ENCODE measurements at places on chromosomes 12 and 14.

GRCh38 chr14:66137081-66137480 lies 349.1 kb upstream of the CCDC196 start:
- no peak for DNase-seq

- no peak for DNase-seq
Observed at GRCh38 chr12:42627151-42627550, 37.6 kb upstream of the PRICKLE1 start.

GRCh38 chr12:47351526-47351925 lies 271.8 kb upstream of the AMIGO2 start:
- DNase-seq: no peak

GRCh38 chr14:94451826-94452225 lies 774 bp downstream of the SERPINA11 start:
- DNase-seq: no peak

DNA sequence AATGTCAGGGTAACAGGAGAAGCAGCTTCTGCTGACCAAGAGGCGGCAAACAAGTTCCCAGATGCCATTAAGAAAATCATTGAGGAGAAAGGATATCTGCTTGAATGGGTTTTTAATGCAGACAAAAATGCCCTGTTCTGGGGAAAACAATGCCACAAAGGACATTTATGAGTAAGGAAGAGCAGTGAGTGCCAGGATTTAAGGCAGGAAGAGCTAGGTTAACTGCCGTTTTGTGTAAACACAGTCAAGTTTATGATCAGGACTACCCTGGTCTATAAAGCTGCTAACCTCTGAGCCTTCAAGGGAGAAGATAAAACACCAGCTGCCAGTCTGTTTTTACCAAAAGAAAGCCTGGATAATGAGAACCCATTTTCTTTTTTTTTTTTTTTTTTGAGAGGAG lies 8.5 kb downstream of the MAPKAPK5 start:
- DNase-seq: no peak

GRCh38 chr12:101115326-101115725 lies 94.7 kb downstream of the SLC5A8 start:
- no peak for DNase-seq

GRCh38 chr12:58249610-58250009 lies 308.2 kb downstream of the ATP23 start:
- no peak for DNase-seq

DNA sequence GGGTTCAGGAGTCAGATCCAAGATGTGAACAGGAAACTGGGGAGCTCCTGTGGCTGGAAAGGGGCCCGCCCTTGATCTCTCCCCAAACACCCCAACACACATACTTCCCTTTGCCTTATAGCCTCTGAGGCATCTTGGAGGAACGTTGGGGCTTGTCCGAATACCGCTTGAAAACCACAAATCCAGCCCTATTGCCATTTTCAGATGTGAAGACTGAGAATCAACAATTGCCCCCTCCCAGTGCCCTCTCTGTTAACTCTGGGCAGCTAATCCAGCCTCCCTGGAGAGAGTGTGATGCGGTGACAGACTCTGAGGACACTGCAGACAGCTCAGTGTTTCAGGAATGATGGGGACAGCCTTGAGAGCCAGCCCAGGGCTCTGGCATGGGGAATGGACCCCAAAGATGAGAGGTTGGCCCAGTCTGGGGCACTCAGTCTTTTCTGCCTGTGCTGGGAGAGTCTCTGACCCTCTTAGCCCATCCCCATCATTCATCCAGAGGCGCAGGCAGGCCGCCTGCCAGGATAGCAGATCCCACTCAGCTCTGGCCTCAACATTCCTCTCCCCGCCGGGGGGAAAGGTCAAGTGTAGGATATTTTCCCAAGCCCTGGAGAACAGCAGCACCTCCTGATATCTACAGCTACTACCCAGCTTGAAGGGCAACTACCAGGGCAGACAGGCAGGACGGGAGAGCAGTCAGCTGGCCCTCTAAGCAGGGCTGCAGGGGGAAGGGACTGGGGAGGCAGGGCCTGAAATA lies 24.6 kb upstream of the LTBP2 start:
- peak; percentile 62 for DNase-seq

DNA sequence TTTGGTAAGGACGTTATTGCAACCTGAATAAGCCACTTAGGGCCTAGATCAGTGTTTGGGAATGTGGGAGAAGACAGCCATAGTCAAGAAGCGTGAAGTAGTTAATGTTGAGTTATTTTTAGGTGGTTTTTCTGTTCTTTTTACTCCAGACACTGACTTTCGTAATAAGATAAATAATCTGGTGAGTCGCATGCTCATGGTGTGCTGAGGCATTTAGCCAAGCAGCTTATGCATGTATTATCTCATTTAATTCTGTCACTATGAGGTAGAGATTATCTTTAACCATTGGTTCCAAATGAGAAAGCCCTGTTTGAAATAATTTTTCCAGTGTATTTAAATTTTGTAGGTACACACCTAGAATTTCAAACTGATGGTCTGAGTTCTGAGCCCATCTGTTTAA lies 67.3 kb downstream of the RCOR1 start:
- DNase-seq: peak; percentile 76

GRCh38 chr12:116495260-116495659 lies 63.9 kb upstream of the MAP1LC3B2 start:
- DNase-seq: peak; percentile 86

- no peak for DNase-seq
Observed at GRCh38 chr14:78327426-78328221, 157.5 kb downstream of the NRXN3 start.

- peak; percentile 23 for DNase-seq
Observed at GRCh38 chr12:109836916-109837315, 3.7 kb upstream of the TRPV4 start.

DNA sequence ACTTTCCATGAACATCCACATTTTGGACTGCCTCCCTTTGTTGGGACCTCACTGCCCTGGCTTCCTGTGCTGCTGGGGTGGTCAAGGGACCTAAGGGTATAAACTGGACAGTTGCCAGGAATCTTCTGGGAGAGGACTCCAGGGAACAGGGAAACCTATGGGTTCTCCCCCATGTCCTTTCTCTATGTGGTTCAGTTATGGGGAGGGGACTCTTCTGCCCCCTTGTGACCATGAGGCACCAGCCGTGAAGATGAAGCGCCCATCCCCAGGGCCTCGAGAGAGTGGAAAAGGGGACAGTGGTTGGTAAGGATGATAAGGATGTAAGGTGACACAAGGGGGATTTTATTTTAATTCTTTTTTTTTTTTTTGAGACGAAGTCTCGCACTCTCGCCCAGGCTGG lies 177.0 kb upstream of the TMEM132C start:
- DNase-seq: no peak

- no peak for DNase-seq
Observed at GRCh38 chr14:48341069-48341468, 665.7 kb upstream of the MDGA2 start.

DNA sequence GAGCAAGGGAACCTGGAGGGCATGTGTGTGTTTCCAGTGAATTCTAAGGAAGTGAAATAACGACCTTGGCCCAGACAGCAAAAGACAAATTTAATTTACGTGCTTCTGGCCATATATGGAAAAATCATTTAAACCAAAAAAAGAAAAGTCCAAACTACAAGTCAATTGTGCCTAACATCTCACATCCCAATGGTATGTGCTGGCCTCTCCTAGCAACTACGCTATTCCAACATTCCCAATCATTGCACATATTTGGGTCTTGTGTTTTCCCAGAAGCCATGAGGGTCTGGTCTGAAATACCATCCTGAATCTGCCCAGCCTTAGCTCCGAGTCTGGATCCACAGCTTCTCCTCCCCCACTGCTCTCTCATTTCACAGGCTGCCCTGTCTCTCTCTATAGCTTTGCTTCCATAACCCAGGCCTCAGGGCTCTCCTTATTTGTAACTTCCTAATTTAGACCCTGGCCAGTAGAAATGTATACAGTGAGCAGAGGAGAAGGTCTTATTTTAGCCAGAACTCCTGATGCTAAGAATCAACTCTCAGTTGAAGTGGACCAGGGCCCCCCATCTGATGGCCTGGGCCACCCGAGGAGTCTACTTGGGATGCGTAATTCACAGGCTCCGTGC lies 224.6 kb downstream of the ANO2 start:
- peak; percentile 38 for DNase-seq

DNA sequence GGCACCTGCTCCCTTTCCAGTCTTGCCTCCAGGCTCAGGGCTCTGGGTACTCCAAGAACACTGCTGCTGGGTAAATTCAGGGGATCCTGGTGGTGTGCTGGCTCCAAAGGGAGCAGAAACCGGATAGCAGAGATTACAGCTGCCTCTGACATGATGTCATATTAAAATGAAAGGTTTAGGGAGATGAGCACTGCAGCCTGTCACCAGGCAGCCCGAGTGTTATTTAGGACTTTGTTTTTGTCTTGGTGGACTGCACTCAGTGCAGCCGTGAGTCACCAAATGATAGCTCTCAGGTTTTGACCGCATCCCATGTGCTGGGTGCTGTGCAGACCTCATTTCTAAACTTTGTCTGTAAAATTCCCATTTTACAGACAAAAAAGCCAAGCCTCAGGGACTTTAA lies 266.0 kb upstream of the CRY1 start:
- DNase-seq: peak; percentile 85

GRCh38 chr12:53166837-53167236 lies 13.7 kb upstream of the ZNF740 start:
- no peak for DNase-seq

GRCh38 chr12:106304797-106305196 lies 2.3 kb downstream of the TCP11L2 start:
- DNase-seq: no peak

GRCh38 chr12:130214686-130215395 lies 52.6 kb downstream of the FZD10 start:
- DNase-seq: no peak

GRCh38 chr12:69688471-69689427 lies 10.4 kb downstream of the BEST3 start:
- DNase-seq: peak; percentile 93

DNA sequence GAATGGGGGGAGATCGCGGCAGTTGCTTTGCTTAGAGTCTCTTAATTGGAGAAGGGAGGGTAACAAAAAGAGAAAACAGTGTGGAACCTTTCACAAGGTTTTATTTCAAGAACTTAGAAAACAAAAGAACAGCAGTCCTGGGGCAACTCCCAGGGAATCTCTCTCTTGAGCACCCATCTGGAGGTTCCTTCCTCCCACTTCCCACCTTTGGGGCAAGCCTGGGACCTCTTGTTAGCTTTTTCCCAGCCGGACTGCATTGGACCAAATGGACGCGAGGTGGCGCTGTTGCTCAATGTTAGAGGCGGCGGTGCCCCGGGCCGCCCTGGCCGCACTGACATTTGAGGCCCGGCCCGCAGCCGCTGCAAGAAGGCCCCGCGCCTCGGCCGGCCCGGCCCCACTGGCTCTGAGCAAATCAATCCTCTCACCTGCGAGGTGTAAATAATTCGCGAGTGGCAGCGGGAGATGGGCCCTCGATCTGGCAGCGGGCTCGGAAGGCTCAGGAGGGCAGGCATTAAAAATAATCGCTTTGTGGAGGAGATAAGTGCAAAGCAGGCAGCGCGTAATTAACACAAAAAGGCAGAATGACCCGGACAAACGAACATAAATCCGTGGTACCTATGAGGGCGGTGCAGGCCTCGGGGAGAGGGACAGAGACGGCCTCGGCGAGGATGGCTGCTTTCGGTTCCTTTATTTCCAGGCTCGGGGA lies 2.8 kb upstream of the HOXC8 start:
- DNase-seq: peak; percentile 89

GRCh38 chr12:22733756-22734155 lies 108.8 kb downstream of the ETNK1 start:
- DNase-seq: peak; percentile 18

- DNase-seq: no peak
Observed at GRCh38 chr12:18932211-18932610, 194.3 kb downstream of the CAPZA3 start.

- no peak for DNase-seq
Observed at GRCh38 chr12:79775355-79776027, 84.7 kb upstream of the PAWR start.

GRCh38 chr12:49298160-49298559 lies 3.2 kb downstream of the PRPH start:
- no peak for DNase-seq

DNA sequence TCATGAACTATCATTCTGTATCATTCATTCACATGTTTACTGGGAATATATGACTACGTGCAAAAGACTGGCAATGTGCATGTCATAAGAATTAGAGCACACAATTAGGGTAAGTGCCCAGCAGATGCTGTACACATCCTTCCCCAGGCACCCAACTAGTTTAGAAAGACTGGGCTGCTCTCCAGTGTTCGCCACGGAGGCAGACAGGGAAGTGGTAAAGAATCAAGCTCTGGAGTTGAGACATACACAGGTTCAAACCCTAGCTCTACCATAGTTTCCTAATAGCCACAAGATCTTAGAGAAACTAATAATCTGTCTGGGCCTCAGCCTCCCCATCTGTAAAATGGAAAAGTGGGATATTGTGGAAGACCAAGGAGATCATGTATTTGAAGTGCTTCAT lies 6.8 kb downstream of the TMCC3 start:
- no peak for DNase-seq

DNA sequence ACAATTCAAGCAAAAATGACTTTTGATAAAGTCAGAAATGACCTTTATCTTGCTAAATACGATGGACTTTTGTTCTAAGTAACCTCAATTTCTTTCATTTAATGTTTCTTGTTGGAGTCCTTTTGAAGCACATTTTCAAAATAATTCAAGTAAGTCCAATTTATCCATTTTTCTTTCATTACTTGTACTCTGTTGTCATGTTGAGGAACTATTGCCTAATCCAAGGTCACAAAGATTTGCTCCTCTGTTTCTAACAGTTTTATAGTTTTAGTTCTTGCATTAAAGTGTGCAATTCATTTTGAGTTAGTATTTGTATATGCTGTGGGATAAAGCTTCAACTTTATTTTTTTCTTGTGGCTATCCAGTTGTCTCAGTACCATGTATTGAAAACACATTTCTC lies 66.7 kb downstream of the CCER1 start:
- no peak for DNase-seq

DNA sequence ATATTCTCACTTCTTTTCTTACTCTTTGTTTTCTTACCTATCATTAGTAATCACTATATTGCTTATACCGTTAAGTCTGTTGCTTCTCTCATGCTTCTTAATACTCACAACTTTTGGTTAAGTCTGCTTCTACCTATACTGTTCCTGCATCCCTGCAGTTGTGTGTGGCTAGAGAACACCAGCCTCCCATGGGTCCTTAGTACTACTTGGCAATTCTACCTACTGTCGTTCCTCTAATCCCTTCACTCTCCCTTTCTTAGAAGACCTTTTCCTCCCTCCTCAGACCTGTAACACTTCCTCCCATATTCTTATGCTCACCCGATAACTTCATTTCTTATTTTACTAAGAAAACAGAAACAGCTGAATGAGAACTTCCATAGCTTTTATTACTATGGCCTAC lies 29.3 kb downstream of the CNOT2 start:
- DNase-seq: no peak

- no peak for DNase-seq
Observed at GRCh38 chr12:82880442-82880901, 193.8 kb downstream of the TMTC2 start.

DNA sequence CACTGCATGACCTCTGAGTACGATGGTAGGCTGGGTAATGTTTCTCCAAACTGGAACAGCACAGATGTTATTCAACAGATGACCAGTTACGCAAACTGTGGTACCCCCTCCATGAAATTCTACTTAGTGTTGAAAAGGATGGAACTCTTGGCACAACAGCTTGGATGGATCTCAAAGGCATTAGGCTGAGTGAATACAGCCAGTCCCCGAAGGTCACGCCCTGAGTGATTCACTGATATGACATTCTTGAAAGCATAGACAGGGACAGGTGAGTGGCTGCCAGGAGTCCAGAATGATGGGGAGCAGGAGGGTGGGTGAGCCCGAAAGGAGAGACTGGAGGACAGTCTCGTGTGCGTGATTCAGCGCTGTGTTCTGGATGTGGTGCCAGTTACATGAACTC lies 187.5 kb upstream of the TMEM132C start:
- DNase-seq: no peak

- DNase-seq: no peak
Observed at GRCh38 chr12:47207340-47207717, 127.6 kb upstream of the AMIGO2 start.

GRCh38 chr14:38056270-38056669 lies 151.4 kb upstream of the SSTR1 start:
- DNase-seq: no peak

Measured in fibroblast of skin of right quadriceps (primary cell).